NCI-H69 (cell line): ENCODE measurements at places on chromosomes 7 and 10.

- DNase-seq, result no peak
These were observed 374.4 kb downstream of the PAXIP1 start for GRCh38 chr7:154628556-154628955.

- peak; percentile 15 for DNase-seq
These were observed 291.3 kb upstream of the ZMIZ1 start for GRCh38 chr10:78777466-78777865.

DNA sequence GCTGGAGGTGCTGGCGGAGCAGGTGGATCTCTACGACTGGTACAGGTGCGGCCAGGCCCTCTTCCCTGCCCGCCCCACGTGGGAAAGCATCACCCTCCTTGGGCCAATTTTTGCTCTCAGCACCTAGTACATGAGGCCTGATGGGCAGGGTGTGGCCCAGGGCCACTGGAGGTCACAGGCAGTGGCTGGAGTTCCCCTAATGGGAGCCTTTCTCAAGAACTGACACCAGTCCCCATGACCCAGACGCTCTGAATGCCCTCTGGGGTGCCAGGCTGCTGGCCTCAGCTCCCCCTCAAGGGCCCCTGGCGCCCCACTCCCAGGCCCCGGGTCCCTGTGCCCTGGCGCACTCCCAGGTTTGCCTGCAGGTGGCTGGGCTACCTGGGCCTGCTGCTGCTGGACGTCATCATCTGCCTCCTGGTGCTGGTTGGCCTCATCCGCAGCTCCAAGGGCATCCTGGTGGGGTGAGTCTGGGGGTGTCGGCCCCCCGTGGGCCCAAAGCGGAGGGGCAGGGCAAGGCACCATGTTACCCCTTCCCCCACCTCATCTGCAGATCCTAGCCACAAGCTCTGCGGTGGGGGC is 15.9 kb downstream of the TTYH3 start:
- no peak for DNase-seq

DNA sequence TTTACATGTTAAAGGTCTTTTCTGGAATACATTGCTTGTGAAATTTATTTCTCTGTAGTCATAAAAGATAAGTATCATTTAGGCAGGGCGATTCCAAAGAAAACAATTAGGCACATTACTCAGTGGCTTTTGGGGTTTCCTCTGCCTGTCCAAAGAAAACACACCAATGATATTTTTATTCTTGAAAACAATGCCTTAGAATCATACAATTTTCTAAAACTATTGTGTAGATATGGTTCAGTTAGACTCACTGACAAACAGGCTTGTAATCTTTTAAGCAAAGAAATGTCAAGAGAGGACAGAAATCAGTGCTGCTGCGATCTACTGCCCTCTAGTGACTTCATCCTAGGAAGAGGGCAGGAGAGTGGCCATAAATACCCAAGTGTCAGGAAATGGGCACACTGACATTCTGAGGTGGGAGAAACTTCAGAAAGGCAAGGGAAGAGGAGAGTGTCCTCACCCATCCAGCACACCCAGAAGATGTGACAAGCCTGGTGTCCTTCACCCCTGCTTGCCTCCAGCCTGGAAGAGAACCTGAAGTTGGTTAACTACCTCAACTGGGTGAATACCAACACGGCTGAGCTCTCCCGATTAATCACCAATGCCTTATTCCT is 120.5 kb downstream of the GALNT11 start:
- DNase-seq, result peak; percentile 48

GRCh38 chr7:30082686-30083085 is 52.1 kb upstream of the MTURN start:
- DNase-seq, result no peak

DNA sequence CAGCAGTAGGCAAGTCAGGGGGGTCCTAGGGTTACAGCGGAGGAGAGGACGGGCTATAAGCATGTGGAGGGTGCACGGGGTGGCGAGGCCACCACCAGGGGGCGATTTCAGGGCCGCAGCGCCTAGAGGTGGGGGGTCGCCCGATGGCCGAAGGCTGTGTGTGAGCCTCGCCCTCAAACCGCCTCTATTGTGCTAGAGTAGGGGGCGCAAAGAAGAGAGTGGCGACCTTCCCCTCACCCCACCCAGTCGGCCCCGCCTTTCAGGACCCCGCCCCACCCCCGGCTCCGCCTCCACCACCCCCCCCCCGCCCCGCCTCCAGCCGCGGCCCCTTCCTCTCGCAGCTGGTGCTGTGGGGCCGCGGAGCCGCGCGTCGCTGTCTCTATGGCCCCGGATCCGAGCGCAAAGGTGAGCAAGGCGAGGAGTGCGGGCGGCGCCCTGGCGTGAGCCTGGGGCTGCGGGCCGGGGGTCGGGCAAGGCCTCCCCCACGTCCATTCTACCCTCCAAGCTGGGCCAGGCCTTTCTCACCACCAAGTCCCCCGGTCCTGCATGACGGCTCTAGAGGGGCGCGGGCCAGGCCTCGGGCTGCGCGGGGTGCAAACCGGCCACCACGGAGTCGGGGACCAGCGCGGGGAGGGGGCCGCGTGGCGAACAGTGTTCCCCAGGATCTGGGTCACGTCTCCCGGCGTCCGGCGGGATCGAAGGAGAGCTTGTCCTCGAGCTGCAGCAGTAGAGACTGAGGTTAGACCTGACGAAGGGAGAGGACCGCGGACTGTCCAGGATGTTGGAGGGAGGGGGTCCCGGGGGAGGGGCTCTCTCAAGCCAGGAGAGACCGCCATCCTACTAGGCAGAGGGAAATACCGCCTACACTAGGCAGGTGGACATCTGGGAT is at the start of gene SEMA4G:
Gene SEMA4G (plus strand): TSS at position 318 of the 889 bp plus-strand sequence. CDS start 3,409 bp downstream, outside the sequence.
- DNase-seq, result peak; percentile 73

- DNase-seq, result no peak
These were observed 5.5 kb downstream of the USP6NL start for GRCh38 chr10:11605807-11606408.

- DNase-seq, result no peak
These were observed 23.0 kb upstream of the ZMYND11 start for GRCh38 chr10:112246-112645.

- peak; percentile 86 for DNase-seq
These were observed at the start of gene SEMA3A for GRCh38 chr7:84194484-84195271. Gene SEMA3A (minus strand): TSS chr7:84194789. CDS start chr7:84194586, 203 bp downstream.

- no peak for DNase-seq
These were observed 254.9 kb downstream of the TRIL start for GRCh38 chr7:28703037-28703765.
